M059J (cell line): ENCODE measurements at places on chromosomes 1 and 21.

GRCh38 chr1:2866422-2867086 lies 65.1 kb upstream of the TTC34 start:
- DNase-seq, result no peak

DNA sequence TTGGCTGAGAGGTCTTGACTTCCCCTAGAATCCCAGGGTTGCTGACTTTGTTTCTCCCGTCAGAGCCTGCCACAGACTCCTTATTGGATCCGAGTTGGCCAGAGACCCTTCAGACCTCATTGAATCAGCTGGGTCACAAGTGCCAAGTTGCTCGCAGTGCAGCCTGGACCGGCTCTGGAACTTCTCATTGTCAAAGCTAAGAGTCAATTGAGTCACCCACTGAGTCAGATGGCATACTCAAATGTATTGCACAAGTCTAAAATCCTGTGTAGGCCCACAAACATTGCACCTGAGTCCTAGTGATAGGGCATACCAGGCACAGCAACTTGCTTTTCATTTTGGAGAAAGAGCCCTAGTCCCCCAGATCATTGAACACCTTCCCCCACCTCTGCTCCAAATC lies 20.4 kb upstream of the SCAF4 start:
- DNase-seq, result peak; percentile 56

GRCh38 chr1:29849038-29849750 lies 612.9 kb downstream of the PTPRU start:
- DNase-seq, result peak; percentile 43

DNA sequence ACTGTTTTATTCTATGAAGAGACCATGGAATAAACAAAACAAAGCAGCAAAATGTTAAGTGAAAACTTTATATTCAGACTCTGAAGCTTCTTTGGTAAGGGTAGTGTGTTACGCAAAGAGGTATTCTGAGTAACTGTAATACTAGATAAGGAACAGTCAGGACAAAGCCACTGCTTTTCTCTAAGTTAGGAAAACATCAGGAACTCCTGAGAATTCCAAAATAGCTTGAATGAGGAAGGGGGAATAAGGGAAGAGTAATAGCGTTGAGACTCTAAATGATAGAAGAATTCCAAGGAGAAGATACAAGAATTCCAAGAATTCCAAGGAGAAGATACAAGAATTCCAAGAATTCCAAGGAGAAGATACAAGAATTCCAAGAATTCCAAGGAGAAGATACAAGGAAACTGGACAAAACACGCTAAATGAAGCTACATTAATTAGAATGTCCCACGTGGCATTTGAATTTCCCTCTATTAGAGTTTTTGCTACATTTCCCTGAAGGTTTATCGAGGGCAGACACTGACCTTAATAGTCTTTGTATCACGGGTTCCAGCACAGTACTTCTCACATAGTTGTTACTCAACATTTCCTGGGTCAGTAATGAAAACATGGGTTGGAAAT lies 71.5 kb downstream of the SMYD3 start:
- no peak for DNase-seq

DNA sequence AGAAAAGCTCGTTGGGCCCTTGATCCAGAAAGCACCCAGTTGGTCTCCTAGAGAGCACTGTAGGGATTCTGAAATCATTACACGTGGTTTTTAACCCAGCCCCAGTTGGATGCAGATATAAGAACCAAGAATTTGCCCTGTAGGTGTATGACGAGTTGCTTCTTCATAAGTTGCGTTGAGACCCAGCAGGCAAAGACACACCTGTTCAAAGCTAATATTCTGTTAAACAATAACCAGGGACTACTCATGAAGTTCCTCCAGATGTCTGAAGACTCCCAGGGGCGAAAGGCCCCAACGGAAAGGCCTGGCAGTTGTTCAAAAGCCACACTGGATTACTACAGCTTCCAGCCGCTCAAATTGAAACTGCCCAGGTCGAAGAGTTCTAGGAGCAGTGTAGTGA lies 88.6 kb upstream of the HNRNPU start:
- DNase-seq, result no peak
